ENCODE measurements at places on chromosomes 1 and 21.

DNA sequence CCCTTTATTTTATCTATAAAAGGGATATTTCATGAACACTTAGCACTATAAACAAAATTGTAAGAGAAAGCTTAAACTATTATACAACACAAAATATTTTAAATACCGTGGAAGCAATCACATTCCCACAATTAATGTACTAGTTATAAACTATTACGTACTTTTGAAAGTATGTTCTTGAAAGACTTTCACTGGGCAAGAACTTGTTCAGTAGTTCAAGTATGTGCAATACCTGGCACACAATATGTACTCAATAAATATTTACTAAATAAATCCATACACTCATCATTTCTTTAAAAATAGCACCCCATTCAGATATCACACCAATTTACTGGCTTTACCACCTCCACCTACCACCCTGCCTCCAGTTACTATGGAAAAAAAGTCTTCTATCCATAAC is 12.6 kb upstream of the FMO2 start:
- DNase-seq = no peak

GRCh38 chr21:45384656-45385548 is 20.1 kb upstream of the COL18A1 start:
- no peak for DNase-seq

DNA sequence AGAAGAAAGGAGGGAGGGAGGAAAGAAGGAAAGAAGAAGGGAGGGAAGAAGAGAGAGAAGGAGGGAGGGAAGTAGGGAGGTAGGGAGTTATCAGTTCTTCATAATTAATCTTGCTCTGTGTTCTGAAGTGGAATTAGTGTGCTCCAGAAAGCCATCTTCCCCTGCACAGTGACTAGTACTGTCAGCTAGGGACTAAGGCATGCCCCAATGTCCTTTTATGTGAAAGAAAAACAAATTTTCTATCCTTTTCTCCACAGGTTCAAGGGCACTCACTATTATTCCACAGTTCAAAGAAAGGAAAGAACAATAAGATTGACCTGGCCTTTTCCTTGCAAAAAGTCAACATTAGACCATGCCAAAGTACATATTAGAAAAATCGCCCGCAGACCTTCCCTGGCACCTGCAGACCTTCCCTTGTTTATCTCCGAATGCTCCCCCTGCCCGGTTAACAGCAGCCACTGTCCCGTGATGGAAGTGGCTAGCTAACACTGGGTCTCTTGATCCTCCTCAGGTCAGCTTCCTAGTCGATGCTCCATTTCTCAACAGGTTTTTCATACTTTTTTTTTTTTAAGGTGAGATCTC is 107.2 kb upstream of the EDEM3 start:
- no peak for DNase-seq

GRCh38 chr21:42683371-42684108 is 30.1 kb downstream of the PDE9A start:
- DNase-seq = no peak

DNA sequence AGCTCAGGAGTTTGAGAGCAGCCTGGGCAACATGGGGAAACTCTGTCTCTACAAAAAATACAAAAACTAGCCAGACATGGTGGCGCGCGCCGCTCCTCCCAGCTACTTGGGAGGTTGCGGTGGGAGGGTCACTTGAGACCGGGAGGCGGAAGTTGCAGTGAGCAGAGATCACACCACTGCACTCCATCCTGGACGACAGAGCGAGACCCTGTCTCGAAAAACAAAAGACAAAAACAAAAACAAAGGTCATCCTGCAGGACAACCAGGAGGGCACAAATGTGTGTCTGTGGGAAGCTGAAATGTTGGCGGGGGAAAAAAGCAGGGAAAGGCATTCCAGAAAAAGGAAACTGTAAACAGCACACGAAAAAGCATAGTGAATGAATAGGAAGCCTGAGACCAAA is 104.1 kb upstream of the HNRNPU start:
- no peak for DNase-seq

DNA sequence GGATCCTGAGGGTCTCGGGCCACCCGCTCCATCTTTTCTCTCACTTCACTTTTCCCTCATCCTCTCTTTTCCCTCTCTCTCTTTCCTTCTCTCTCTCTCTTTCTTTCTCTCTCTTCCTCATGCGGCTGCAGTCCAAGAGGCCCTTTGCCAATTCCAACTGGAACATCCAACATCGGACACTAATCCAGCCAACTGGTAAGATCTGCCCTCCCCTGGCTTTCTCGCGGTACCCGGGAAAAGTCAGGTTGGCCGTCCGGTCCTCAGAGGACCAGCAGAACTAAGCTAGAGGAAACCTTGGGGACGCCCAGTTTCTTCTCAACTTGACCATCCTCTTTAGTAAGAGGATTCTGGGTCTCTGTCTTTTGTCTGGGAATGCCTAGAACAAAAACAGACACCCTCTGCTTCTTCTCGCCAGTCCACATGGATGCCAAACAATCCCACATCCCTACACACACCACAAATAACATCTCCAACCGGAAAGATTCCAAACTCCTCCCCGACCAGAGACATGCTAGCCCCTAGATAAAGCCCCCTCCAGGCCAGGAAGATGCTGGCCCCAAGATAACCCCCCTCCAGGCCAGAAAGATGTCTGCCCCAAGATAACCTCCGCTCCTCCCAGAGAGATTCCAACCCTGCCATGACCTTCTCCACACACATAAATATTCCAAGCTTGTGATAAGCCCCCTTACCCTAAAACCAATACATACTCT is 3.2 kb upstream of the SETD4 start:
- no peak for DNase-seq

- DNase-seq = no peak
These were observed 44.4 kb downstream of the SH3GLB1 start for GRCh38 chr1:86748622-86749373.

GRCh38 chr1:187689129-187689528 is 860.4 kb downstream of the PLA2G4A start:
- DNase-seq = no peak

Measured in amygdala (tissue), 56 donors.